ENCODE measurements at places on chromosomes 3 and 15. TPM values are rescaled to one million over a fixed set of nuclear protein-coding genes. Genes with fewer than 3 reads are reported as not detected.

The GNL3 gene
- 86.2 TPM for total RNA-seq

The CSTA gene
- total RNA-seq, result not detected

The ATP1B3 gene
- total RNA-seq, result 122 TPM

The EPHA3 gene
- total RNA-seq, result 0.08 TPM

The CCR9 gene
- 0.08 TPM for total RNA-seq

The DPPA2 gene
- total RNA-seq, result not detected

The PPP1R14D gene
- not detected for total RNA-seq

The NDN gene
- total RNA-seq, result 5.1 TPM

The TRIM59 gene
- total RNA-seq, result 51.2 TPM

The RYR3 gene
- total RNA-seq, result not detected

The THSD4 gene
- not detected for total RNA-seq

The LRRC2 gene
- 0.11 TPM for total RNA-seq

The COL6A6 gene
- not detected for total RNA-seq

GRCh38 chr15:91891788-91892345 is 38.4 kb downstream of the SLCO3A1 start:
- DNase-seq, result no peak

GRCh38 chr3:122784436-122784835 is 9.2 kb downstream of the HSPBAP1 start:
- no peak for DNase-seq

- DNase-seq, result no peak
These were observed 288.3 kb upstream of the C2CD4B start for GRCh38 chr15:62453375-62453774.

GRCh38 chr3:127006781-127007436 is 24.0 kb downstream of the PLXNA1 start:
- DNase-seq, result no peak

- no peak for DNase-seq
These were observed 124.8 kb upstream of the ABI3BP start for GRCh38 chr3:101117980-101118379.

GRCh38 chr3:110272525-110272924 is 799.1 kb upstream of the NECTIN3 start:
- DNase-seq, result no peak

- DNase-seq, result no peak
These were observed 322.8 kb upstream of the NAALADL2 start for GRCh38 chr3:174536319-174536718.

GRCh38 chr3:172042136-172042662 is 2.8 kb downstream of the FNDC3B start:
- DNase-seq, result no peak

- DNase-seq, result no peak
These were observed 691 bp upstream of the HDGFL3 start for GRCh38 chr15:83208367-83208661.

DNA sequence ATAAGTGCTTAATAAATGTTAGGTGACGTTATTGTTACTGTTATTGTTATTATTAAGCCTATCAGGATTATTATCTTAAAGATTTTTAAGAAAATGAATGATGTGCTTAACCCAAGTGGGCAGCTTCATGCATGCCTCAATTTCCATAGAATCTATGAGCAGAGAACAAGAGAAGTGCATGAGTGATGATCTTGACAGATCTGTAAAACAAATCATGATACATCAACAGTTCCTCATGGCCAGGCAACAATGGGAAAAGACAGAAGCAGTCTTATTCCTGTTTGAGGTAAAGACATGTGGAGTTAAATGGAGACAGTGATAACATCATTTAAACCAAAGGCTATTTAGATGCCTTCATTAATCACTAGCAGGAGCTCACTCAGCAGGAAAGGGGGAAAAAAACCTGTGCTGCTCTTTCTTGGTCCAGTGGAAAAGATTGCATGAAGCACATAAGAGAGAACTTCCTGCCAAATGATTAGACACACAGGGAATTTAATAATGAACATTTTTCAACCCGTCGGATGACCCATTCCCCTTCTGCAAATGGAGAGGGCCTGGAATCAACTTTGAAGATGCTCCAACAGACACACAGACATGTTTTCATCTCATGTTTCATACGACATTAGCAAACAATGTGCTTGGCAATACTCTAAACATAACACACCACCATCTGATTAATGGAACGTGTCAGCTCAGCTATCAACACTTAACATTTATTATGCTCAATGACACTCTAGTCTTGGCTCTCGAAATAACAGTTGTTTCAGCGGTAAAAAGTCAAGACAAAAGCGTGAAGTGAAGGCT is 212.2 kb upstream of the LRRN1 start:
- no peak for DNase-seq

- DNase-seq, result no peak
These were observed 183.2 kb upstream of the NR2F2 start for GRCh38 chr15:96147267-96147666.

GRCh38 chr3:192169332-192169915 is 557.9 kb downstream of the FGF12 start:
- no peak for DNase-seq

GRCh38 chr3:27976933-27977332 is 254.8 kb upstream of the EOMES start:
- no peak for DNase-seq

GRCh38 chr3:128541246-128541645 is 48.2 kb upstream of the GATA2 start:
- no peak for DNase-seq

- no peak for DNase-seq
These were observed 430.2 kb upstream of the MCTP2 start for GRCh38 chr15:93801206-93801605.

DNA sequence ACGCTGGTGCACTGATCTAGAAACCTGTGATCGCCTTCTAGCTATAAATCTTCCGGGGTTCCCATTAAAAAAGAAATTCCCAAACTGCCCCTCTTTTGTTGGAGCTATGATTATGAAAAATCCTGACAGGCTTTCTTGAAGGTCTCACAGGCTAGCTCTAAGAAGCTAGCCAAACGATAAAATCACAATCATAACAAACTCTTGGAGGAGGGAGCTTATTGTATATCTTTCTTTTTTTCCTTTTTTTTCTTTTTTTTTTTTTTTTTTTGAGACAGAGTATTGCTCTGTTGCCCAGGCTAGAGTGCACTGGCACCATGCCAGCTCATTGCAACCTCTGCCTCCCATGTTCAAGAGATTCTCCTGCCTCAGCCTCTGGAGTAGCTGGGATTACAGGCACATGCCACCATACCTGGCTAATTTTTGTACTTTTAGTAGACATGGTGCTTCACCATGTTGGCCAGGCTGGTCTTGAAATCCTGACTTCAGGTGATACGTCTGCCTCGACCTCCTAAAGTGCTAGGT is 72.0 kb downstream of the MYO1E start:
- DNase-seq, result no peak

- DNase-seq, result no peak
These were observed 76.3 kb upstream of the ICE2 start for GRCh38 chr15:60555291-60555690.

- no peak for DNase-seq
These were observed 126.4 kb downstream of the CHDH start for GRCh38 chr3:53719796-53720195.

DNA sequence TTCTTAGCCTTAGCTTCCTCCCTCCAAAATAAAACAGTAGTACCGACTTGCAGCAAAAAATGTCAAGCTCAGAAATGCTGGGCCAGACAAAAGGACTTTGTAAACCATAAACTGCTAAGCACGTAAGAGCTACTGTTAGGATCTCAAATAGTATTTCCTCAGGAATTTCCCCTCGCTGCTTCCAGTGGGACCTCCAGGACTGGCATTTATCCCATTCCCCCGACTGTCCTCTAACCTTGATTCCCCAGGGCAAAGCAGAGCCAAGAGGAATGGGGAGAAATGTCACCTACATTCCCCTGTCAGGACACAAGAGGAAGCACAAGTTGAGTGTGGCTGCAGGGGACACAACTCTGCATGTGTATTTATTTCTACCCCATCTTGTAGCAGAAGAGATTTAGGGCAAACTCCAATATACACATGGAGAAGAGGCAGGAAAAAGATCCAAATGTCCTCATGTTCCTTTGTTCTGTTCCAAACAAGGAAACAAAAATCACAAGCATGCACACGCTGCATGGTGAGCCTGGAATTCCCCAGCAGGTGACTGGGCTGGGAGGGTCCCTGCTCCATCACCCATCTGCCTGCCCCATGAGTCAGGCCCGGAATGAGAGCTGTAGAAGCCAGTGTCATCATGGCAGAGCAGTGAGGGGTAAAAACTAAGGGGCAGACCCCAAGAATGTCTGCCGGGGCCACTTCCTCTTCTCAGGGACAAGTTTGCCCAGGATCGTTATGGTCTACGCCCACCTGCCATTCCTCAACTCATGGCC is 4.2 kb downstream of the STOML1 start:
- DNase-seq, result no peak

DNA sequence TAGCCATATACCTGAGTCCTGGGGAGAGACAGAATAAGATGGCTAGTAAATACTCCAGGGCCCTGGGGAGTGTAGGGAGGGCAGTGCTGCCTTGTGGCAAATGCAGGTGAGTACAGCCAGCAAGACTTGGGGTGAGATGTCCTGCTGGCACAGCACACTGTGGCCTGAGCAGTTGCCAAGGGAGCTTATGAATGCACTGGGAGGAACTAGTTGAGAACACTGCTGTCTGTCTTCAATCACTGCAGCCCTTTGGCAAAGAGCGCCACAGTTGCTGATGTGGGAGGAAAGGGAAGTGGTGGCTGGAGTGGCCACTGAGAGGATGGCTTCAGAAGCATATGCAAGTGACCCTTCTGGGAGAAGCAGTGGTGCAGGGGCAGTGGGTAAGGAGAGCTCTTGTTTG is 264.6 kb downstream of the RORA start:
- no peak for DNase-seq

DNA sequence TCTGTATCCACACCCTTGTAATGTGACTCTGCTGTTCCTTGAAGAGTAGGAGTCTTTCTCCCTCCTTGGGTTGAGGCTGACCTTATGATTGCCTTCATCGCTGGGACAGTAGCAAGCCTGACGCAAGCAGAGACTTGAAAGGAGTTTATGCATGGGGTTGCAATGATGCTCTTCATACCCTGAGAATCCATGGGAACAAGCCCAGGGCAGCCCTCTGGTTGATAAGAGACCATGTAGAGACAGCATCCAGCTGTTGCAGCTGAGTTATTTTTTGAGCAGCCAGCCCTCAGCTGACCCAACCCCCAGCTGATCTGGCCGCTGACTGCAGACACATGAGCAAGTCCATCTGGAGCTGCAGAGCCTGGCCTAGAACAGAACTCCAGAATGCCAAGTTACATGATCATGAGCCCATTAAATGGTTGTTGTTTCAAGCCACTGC is 60.6 kb upstream of the ARNT2 start:
- DNase-seq, result no peak

GRCh38 chr15:31106495-31107300 is 5.2 kb upstream of the TRPM1 start:
- no peak for DNase-seq

DNA sequence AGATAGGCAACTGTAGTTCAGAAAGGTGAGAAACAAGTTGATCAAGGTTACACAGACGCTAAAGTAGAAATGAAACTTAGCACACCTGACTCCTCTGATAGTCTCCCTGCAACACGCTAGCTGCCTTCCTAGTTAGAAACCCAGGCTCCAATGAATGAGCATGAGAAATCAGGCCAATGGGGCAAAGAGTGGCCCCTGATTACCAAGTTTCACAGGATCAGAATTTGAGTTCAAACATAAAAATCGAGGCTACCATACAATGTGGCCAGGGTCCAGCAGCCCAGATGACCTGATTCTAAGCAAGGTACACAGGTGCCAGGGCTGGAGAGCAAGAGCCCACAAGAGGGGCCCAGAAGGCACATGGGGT is 7.7 kb downstream of the PLD1 start:
- DNase-seq, result no peak
